ENCODE measurements at places on chromosomes 12 and 14.

GRCh38 chr12:107317751-107318555 lies 224.6 kb upstream of the CRY1 start:
- peak; percentile 72 for DNase-seq

GRCh38 chr14:21100931-21101330 lies at the start of gene TMEM253:
TSS of gene TMEM253 (plus strand) at chr14:21101066. CDS start at chr14:21101344, 278 bp downstream.
- DNase-seq, result no peak

- DNase-seq, result no peak
Observed at GRCh38 chr14:28299227-28299626, 467.4 kb upstream of the FOXG1 start.

DNA sequence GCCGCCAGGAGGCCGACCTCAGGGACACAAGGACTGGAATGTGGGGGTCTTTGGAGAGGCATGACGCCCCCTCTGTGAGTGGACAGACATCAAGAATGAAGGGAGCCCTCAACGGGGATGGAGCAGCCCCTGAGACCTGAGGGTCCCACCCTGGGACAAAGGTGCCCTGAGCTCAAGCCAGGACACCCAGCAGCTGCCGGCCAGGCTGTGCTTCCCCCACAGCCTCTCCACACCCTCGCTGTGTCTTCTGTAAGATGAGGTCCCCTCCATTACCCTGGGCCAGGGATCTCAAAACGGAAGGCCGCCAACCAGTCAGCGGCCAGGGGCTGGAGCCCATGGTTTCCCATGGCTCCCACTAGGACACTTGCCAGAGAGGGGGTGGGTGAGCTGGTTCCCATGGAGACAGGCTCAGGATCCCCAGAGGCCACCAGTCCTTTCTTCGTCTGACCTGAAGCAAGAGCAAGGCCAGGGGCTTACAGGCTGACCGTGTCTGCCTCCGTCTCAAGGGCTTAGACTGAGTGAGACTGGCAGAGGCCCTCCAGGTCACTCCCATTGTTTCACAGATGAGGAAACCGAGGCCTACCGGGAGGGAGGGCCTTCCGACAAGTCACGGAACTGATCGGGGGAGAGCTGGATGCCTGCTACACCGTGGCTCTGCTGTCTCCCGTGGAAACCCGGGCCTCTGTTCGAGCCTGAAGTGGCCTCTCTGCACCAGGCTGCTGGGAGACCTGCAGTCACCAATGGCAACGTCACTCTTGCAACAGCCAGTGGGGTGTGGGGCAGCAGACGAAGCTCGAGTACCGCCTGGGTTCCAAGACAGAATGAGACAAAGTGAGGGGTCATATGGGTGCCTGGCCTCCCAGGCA lies 91.7 kb upstream of the DIO3 start:
- DNase-seq, result no peak
